Right kidney (tissue), 9 donors: ENCODE measurements at places on chromosomes 7 and 10.

DNA sequence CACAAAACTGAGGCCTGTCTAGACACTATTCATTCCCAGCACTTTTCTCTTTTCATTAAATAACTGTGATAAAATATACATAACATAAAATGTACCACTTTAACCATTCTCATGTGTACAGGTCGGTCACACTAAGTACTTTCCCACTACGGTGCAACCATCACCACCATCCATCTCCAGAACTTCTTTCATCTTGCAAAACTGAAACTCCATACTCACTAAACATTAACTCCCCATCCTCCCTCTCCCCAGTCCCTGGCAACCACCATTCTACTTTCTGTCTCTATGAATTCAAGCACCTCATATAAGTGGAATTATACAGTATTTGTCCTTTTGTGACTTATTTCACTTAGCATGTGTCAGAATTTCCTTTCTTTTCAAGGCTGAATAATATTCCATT, 53.0 kb downstream of the ARHGAP12 start:
- DNase-seq: no peak

DNA sequence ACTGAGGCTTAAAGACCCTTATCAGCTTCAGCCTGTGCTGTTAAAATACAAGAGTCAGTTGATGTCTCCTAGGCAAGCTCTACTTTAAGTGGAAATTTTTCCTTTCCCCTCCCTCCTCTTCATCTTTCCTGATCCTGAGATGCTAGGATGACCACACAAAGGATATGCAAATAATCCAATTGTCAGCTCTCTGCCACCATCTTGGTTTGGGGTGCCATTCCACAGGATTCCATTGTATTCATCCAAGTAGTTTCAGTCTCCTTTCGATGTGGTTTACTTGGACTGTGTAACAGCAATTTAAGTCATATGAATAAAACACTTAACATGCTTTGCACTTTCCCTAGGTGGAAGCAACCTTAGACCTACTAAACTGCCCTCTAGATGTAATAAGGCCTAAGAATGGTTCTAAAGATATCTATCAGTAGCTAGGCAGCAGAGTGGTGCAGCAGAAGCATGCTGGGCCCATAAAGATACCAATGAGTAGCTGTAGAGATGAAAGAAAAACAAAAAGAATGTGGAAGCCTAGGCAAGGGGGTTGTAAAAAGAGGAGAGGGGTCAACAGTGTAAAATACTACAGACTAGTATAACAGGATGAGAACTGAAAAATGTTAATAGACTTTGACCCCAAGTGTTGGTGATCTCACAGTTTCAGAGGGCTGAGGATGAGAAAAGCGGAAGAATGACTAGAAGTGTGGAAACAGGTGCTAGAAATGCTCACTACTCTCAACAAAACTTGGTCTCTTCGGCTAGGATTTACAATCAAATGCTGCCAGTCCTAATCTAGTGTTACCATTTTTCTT, 2.4 kb upstream of the CFAP69 start:
- DNase-seq: no peak

DNA sequence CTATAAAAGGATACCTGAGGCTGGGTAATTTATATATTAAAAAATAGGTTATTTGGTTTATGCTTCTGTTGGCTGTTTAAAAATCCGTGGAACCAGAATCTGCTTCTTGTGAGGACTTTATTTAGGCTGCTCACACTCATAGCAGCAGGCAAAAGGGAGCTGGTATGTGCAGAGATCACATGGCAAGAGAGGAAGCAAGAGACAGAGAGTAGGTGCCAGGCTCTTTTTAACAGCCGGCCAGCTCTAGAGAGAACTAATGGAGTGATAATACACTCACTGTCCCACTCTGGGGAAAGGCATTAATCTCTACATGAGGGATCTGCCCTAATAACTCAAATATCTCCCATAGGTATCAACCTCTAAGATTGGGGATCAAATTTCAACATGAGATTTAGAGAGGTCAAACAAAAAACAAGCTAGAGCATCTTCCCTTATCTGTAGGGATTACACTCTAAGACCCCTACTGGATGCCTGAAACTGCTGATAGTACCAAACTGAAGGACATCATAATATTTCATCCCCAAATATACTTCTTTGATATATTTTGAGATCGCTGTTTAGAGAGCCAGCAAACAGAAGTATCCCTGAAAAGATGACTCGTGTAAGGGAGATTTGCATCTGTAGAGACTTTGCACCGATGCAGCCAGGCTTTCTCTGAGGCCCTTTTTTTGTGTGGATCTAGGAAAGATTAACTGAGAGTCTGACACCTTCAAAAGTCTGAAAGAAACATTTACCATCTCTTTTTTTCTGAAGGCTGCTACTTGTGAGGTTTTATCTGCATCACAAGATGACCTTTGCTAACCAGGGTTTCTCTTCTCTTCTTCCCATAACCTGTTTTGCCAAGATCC, 717.0 kb upstream of the MBL2 start:
- no peak for DNase-seq

DNA sequence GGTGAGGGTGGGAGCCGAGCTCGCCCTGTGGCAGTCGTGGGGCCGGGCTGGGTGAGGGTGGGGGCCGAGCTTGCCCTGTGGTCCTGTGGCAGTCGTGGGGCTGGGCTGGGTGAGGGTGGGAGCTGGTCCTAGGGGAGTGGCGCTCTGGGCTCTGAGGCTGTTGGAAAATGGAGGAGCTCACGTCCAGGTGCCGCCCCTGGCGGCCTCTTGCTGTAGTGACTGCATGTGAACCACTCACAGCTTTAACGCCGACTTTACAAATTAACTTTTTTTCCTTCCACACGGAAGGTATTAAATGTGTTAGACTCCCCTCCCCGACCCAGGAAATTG, 312.6 kb downstream of the WDR37 start:
- DNase-seq: peak; percentile 49

GRCh38 chr10:59898125-59898835, 8.1 kb downstream of the CCDC6 start:
- no peak for DNase-seq

DNA sequence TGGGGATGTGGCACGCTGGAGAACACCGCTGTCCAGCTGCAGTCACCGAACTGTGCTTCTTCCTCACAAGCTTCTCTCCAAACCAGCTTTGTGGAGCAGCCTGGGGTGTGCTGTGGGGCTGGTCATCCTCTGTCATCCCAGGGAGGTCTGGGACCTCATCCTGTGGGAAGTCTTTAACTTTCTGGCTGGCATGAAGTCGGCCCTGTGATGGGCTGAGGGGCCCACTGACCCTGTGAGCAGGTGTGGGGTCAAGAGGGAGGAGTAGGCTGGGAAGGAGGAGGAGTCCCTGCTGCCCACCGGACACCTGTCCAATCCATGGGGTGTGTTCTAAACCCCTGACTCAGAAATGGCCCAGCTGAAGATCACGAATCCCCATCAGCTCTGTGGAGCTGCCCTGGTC, 136.2 kb upstream of the SHH start:
- no peak for DNase-seq

- no peak for DNase-seq
Observed at GRCh38 chr10:17650416-17650815, 6.5 kb downstream of the STAM start.

- peak; percentile 72 for DNase-seq
Observed at GRCh38 chr7:44145969-44146911, 5.1 kb upstream of the MYL7 start.

DNA sequence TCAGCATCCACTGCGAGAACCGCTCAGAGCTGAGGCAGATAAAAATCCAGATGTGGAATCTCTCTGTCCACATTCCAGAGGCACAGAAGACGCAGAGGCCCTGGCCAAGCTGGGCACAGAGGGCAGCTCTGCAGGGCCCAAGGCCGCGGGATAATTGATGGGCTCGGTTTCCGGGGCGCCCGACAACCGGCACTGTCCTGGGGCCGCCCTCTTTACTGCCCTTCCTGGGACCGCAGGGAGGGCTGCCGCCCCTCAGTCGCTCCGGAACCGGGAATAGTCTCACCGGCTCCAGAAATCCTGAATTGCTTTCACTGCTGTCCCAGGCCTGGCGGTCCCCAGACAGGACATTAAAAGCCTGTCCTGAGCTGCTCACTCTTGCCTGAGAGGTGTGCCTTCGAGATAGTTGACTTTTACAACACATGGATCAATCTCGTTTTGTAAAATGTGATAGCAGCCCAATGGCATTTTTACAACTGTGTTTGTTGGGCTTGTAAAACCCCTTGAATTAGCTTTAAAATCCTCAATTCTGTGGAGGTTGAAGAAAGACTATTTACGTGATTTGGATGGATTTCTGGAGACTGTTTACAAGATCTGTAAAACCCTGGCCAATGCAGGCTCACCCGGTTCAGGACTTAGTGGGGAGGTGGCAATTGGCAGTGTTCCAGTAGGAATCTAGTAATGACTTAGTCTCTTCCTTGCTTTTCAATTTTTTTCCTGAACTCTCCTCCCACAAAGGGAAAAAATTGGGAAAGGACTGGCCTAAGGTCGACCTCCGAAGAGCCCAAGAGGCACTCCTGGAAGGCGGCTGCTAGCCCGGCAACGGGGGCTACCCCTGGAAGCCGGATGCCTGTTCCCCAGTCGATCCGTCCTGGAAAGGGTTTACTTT, 1.4 kb upstream of the HOXA6 start:
- no peak for DNase-seq

GRCh38 chr7:139860090-139860775, 31.2 kb downstream of the TBXAS1 start:
- DNase-seq: no peak

- no peak for DNase-seq
Observed at GRCh38 chr7:35988818-35989217, 164.2 kb upstream of the EEPD1 start.

DNA sequence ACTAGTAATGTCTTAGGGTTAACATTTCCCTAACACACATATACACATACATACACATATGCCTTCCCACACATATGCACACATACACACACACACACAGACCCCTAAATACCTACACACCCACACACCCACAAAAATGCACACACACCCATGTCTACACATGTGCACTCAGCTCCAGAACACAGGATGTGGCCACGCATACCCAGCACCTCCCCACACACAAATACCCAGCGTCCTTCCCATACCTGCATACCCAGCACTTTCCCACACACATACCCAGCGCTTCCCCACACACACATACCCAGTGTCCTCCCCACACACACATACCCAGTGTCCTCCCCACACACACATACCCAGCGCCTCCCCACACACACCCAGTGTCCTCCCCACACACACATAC, 534.9 kb downstream of the DNAJB6 start:
- no peak for DNase-seq

- no peak for DNase-seq
Observed at GRCh38 chr7:122412883-122413282, 108.3 kb upstream of the FEZF1 start.

DNA sequence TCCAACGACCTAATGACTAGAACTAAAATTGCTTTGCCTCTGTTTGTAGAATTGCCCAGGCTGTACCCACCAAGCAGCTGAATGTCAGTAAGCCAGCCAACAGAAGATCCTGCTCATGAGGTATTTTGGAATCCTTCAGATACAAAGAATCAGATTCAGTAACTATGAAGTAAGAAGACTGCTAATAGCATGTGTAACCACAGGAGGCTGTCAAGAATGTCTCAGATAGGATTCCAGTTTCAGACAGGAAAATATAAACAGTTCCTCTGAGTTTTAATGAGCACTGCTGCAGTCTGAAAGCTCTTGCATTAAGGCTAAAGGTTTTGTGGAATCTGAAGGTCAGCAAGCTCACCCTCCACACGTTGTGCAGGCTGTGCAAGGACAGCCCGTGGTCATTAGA, 112.6 kb upstream of the ADAM12 start:
- no peak for DNase-seq

DNA sequence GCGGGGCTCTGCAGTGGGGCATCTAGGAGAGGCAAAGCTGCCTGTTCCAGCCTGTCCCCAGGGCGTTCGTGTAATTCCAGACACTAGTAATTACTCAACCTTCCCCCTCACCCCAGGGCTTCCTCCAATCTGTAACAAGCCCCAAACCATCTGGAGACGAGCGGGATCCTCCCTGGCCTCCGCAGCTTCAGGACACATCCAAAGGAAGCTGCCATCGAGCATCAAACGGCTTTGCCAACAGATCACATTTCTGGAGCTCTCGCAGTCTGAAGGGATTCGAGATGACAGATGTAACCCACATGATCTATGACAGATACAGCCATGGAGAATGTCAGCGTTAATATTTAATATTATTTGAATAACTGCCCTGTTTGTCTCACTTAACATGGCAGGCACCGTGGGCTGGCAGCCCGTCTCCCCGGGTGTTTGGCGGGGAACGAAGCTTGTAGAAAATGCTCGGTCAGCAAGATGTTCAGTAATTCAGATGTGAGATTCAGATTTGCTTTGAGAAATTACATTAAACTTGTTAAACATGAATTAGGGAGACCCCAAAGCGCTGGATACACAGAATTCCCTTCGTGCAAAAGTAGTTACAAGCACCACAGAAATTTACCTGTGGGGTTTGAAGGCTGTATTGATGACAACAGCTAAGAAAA, 108.5 kb upstream of the C7orf33 start:
- DNase-seq: no peak

GRCh38 chr10:3530783-3531645, 254.0 kb downstream of the KLF6 start:
- DNase-seq: no peak
